ENCODE measurements at places on chromosomes 12 and 14.

- no peak for DNase-seq
These were observed 93.9 kb upstream of the RASSF8 start for GRCh38 chr12:25864306-25865276.

DNA sequence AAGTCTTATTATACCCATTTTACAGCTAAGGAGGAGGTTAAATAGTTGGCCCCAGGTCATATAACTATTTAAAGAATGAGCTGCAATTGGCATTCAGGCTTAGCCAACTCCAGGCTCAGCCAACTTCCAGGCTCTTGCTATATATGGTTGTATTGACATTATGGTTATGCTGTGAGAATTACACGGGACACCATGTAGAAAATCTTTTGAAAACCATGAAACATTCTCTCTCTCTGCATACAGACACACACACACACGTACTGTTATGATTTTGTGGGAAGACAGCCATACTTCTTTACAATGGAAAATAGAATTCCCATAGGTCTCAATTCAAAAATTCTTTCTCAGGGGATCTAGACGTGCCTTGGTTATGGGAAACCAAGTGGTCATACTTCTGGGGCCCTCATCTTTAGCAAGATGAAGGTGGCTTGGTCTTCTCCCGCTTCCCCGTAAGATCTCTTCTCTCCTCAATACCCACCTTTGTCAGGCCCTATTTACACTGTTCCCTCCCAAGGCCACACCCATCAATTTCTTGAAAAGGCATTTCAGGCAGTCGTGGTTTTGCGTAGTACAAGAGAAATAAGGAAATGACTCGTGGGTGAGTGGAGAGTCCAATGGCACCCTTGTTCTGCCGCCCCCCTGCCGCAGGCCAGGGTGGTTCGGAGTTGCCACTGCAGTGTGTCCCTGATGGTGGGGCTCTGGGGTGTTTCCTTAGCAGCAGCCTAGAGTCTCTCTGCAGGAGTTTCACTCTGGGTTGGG, 10.0 kb upstream of the GPRC5A start:
- DNase-seq = no peak

DNA sequence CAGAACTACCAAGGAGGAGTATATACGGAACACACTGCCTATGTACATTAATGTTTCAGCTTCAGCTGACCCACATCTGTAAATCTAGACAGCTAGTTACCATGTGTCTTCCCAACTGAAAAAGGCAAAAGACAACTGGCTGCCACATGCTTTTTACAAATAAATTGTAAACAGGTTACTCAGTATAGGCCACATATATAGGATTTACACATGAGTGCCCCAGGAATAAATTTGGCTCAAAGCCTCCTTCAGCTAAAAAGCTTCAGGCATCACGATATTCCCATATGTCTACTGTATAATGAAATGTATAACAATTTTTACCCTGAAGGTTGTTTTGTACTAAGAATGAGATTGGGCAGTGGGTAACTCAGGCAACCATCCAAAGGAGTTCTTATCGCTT, 175.9 kb upstream of the BMP4 start:
- no peak for DNase-seq

DNA sequence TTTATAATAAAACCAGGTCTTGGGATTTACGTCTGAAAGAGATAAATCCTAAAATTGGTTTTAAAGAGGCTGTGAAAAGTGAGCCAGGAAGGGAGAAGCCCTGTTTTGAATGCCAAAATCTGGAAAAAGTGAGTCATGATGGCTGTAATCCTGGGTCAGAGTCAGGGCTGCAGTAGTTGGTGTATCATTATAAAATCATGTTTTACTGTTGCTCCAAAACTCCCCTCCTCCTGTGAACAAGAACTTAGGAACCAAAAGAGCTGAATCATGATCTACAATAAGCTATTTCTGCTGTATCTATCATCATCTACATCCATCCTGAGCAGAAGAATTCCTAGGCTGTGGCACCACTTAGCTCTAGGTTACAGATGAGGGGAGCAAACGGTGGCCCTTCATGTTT, 79.3 kb downstream of the LMO3 start:
- DNase-seq = no peak

DNA sequence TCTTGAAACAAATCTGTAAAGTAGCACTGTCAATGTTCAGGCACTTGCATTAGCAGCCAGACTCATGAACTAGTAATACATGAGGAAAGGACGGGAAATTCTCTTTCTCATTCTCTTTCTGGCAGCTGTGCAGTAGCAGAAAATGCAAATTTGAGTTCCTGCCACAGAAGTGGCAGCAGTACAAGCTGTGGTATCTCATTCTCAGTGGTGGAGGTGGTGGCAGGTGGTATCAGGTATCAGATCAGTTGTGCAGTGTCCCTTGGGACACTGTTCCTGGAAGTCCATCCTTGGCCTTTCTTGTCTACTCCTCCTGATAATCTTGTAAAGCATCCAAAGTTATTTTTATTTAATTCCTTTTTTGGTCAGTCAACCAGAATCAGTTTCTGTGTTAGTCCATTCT, 103.0 kb downstream of the C12orf42 start:
- DNase-seq = no peak

GRCh38 chr12:58309806-58310205, 368.4 kb downstream of the ATP23 start:
- no peak for DNase-seq

DNA sequence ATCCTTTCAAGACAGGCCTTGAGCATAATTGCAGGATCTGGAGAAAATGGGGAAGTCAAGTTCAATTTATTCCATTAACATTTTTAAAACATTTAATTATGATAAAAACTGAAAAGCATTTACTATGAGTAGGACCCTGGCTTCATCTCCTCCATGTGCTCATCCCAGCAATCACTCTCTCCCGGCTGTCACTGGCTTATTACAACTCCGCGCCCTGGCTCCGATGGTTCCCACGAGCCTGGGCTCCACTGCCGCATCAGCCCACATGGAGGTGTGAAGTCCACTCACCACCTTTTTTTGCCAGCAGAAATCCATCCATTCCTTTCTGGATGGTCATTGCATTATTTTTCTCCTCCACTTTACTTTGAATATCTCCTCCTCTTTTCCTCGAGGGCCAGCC, 194.4 kb downstream of the EMP1 start:
- no peak for DNase-seq

GRCh38 chr12:116968986-116969385, 58.2 kb downstream of the FBXW8 start:
- DNase-seq = no peak
